ENCODE measurements at places on chromosomes 6 and 20.
A peak's percentile ranks its signal among the peaks of the same experiment; 100 is the strongest.

GRCh38 chr6:126539022-126539421, 199.1 kb downstream of the CENPW start:
- peak; percentile 47 for DNase-seq

DNA sequence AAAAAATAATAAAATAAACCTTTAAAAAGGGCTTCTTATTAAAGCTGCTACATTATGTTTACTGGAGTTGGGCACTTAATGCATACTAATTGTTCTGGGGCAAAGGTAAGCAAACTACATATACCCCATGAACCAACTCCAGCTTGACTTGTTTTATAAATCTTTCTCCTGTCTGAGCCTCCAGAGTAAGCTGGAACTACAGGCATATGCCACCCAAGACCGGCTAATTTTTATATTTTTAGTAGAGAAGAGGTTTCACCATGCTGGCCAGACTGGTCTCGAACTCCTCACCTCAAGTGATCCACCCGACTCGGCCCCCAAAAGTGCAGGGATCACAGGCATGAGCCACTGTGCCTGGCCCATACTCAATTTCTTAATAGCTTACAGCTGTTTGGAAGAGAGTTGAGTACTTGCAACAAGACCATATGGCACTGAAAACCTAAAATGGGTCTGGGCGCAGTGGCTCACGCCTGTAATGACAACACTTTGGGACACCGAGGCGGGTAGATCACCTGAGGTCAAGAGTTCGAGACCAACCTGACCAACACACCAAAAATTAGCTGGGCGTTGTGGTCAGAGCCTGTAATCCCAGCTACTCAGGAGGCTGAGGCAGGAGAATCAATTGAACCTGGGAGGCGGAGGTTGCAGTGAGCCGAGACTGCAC, 19.9 kb downstream of the ROMO1 start:
- no peak for DNase-seq

DNA sequence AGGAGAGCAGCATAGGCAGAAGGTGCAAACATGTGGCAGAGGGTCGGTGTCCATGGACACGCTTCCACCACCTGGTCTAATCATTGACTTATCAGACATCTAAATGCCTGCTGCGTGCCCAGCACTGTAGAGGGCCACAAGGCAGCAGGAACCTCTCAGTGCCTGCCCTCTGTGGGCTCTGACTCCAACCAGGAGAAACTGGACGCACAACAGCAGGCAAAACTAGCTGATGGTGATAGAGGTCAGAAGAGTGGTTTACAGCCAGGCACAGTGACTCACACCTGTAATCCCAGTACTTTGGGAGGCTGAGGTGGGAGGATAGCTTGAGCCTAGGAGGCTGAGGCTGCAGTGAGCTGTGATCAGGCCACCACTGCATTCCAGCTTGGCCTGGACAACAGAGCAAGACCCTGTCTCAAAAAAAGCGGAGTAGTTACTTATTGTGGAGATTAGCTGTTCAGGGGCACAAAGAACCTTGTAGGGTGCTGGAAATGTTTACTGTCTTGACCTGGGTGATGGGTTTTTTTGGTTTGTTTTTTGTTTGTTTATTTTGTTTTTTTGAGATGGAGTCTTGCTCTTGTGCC, 46.5 kb downstream of the PPARD start:
- no peak for DNase-seq

GRCh38 chr6:112827793-112828192, 480.7 kb downstream of the RFPL4B start:
- peak; percentile 66 for DNase-seq

GRCh38 chr6:53651205-53651763, 14.3 kb downstream of the KLHL31 start:
- DNase-seq: peak; percentile 91

- DNase-seq: no peak
Measured at GRCh38 chr6:170167657-170168159, 123.2 kb downstream of the DLL1 start.

GRCh38 chr6:135250751-135251497, 69.8 kb downstream of the MYB start:
- DNase-seq: no peak

DNA sequence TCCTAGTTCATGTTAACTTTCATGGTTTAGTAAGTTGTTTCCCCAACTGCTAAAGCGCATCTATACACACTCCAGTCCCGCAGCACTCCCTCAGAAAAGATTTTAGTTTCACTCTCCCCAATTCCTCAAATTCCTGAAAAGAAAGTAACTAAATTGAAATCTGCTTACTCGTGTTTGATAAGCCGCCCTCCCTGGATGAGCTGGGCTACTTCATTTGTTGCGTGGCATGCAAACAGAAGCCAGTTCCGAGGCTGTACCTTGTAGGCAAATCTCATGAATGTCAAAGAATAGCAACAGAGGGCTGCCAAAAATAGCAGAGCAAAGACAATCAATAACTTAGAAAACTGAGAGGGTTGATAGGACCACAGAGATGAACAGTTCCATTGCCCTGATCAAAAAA, 16.9 kb downstream of the MPC1 start:
- no peak for DNase-seq

GRCh38 chr6:33314515-33314942, 651 bp upstream of the TAPBP start:
- DNase-seq: peak; percentile 82

DNA sequence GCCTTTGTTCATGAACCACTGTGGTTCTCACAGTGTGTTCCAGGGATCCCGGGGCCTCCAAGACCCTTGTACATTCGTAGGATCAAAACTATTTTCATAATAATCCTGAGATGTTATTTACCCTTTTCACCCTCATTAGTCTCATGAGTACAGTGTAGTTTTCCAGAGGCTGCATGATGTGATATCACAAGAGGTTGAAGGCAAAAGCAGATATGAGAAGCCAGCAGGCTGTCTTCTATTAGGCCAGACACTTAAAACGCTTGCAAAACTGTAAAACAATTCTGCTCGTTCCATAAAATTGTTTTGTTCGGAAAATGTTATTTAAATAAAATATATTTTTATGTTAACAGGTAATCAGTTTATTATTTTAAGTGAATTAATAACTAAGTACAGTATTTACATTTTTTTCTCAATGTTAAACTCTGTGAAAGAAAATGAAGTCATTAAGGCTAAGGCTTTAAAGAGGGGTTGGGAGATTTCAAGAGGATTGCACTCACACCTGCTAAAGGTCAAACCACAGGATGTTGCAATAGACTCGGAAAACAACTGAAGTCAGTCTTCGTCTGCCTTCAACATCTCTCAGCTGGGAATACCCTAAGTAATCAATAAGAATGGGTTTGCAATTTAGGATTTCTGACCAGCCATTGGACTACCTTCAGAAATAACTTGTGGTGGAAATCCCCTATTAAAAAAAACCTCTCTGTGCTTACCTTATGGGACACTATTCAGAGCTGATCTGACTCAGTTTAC, 474.2 kb downstream of the KIF16B start:
- peak; percentile 14 for DNase-seq

DNA sequence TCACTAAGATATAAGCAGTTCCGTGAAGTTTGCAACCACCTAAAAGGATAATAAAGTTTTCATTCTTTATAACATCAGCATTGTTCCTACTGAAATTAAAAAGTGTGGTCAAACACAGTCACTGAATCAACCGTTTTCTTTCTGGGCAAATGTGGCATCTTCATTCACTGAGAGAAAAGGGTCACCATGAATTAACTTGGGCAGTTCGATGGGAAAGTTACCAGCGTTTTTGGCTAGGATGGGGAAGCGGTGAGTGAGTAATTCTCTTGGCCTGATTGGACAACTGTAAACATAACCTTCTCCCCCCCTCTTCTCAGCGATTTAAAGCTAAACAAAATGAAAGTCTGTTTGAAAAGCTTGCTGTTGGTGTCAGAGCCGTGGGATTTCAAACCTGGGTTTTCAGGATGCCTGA, 181.8 kb downstream of the SASH1 start:
- DNase-seq: no peak

- peak; percentile 79 for DNase-seq
Measured at GRCh38 chr6:36666826-36667591, 11.5 kb upstream of the CDKN1A start.

DNA sequence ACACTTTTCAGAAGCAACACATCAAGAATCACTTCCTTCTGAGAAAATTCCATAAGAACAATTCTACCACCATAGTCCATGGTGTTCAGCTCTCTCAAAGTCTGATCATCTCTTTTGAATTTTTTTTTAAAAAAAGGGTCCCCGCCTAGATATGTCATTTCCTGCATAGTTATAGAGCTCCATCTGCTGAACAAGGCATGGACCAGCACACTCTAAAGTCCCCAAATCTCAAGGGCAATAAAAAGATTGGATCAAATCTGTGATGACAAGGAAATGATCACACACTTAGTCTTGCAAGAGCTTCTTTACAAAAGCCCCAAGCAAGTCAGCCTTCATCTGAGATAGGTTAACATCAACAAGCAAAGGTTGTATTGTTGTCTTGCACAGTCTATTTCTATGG, 100.7 kb upstream of the STMND1 start:
- DNase-seq: no peak

DNA sequence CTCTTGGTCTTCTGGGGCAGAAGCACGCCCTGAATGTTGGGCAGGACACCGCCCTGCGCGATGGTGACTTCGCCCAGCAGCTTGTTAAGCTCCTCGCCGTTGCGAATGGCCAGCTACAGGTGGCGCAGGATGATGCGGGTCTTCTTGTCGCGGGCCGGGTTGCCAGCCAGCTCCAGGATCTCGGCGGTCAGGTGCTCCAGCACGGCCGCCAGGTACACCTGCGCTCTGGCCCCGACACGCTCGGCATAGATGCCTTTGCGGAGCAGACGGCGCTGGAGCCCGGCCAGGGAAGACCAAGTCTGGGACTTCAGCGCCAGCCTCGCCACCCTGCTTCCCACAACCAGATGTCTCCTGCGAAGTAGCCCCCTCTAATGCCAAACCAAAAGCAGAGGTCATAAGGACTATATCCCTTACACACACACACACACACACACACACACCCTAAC, 8.0 kb upstream of the SLC17A3 start:
- DNase-seq: no peak

GRCh38 chr20:56976336-56976735, 290.1 kb downstream of the BMP7 start:
- no peak for DNase-seq

GRCh38 chr6:89339565-89339964, 13.0 kb downstream of the UBE2J1 start:
- peak; percentile 69 for DNase-seq

GRCh38 chr6:1075444-1075843, 236.5 kb upstream of the FOXQ1 start:
- DNase-seq: no peak

GRCh38 chr6:41651246-41651961, 13.1 kb downstream of the MDFI start:
- DNase-seq: no peak

- no peak for DNase-seq
Measured at GRCh38 chr20:11852189-11852588, 65.5 kb upstream of the BTBD3 start.

DNA sequence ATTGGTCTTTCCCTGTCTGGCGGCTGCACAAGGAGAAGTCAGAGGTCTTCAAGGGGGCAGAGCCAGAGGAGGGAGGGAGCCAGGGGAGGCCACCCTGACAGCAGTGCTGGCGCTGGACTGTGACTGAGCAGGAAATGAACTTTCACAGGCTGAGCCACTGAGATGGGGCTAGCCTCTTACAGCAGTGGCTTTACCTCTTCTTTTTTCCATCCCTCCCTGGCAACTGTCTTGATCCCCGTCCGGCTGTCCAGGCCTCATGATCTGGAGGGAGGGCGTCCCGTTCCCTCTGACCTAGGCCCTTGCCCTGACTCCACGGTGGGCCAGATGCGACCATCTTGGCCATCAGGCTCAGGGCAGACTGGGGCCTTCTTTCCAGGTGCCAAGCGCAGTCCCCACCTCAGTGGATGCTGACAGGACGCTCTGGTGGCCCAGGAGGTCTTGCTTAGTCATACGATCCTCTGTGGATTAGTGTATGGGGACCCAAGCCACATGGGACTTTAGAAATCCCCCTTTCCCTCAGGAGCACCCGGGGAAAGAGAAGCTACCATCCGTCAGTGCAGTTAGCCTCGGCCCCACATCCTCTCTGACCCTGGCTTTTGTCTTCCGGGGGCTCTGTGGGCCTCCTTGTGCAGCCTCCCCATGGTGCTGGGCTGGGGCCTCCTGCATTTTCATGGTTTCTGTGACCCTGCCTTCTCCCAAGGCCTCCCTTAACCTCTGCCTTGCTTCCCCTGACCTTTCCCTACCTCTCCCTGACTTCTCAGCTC, 57.4 kb upstream of the CCDC167 start:
- DNase-seq: no peak

DNA sequence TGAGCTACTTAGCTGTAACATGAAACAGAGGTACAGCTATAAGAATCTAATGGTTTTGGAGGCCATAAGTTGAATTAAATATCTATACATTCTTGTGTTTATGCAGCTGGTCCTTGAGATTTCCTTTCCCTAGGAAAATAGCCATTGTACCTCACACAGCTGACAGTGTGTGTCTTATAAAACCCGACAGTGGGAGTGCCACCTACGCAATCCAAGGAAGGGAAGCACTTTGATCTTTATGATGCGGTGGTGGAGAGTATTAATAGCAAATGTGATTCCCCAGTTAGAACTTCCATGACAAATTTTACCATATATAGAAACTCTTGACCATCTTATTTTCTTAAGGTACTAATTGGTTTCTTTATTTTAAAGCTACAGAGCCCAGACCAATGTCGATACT, 149.5 kb downstream of the TMEM200A start:
- no peak for DNase-seq

- peak; percentile 11 for DNase-seq
Measured at GRCh38 chr20:40986774-40987173, 41.8 kb upstream of the TOP1 start.

GRCh38 chr6:163460307-163460782, 45.8 kb downstream of the QKI start:
- peak; percentile 91 for DNase-seq

DNA sequence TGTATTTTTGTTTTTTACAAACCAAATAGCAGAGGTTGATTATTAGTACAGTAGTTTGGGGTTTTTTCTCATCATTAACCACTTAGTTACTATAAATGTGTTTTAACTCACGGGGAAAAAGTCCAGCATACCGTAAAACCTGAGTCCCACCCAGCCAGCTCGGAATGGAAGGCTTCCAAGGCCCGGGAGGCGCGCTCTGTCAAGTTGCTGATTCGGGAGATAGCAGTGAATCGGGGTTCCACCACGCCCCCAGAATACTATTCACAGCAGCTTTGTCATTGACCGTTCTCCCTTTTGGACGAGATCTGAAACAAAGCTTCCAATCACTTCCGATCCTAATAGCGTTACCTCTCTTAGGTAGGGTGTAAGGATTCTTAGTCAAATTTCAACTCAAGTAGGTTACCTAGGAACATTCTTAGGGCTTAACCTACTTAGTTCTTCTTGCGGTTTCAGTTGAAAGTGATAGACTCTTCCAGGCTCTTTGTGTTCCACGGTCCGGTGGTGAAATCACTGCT, 232.8 kb upstream of the QKI start:
- DNase-seq: no peak

DNA sequence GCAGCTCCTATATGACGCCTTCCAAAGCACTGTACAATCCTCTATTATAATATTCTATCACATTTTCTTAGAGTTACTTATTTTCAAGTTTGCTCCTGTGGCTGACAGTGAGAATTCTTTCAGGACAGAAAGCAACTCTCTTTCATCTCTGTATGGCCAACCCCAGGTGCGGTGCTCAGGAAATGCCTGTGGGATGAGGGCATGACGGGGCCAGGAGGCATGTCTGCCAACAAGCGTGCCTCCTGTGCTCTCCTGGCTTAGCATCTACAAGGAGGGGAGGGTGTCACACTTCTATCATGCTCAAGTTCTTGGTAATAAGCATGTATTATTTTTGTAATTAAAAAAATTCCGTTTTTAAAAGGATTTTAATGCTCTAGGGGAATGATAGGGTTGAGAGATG, 11.4 kb downstream of the MRPL14 start:
- no peak for DNase-seq
